Heart right ventricle (tissue), 16 donors: ENCODE measurements at places on chromosomes 5 and 9. TPM values are rescaled to one million over a fixed set of nuclear protein-coding genes. Genes with fewer than 3 reads are reported as not detected.

Gene GLRA1
- not detected for total RNA-seq

Gene RMI1
- 5.6 TPM for total RNA-seq

Gene TMEM215
- total RNA-seq, result not detected

Gene PCDH12
- total RNA-seq, result 7.5 TPM

Gene SLC45A2
- not detected for total RNA-seq

Gene FGF10
- total RNA-seq, result 0.30 TPM

DNA sequence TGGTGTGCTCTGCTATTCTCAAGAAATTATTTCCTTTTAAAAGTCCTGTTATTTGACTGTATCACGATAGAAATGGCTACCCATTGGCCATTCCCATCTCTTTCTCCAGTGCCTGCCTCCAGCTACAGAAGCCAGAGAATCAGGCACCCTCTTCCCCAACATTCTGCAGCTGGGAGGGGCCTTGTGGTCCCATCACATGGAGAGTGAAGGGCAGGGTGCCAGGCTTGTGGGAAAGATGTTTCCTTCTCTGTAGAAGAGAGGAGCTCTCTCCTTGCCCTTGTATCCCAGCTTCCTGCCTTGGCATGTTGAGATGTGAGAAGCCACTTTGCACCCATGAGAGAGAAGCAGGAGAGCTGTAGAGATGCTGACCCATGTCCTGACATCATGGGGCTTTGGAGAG is 465.0 kb downstream of the MTRR start:
- no peaks in the 10 kb centered on the region for H3K36me3 ChIP-seq
- H3K4me1 ChIP-seq, result no peaks in the 10 kb centered on the region
- no peak overlapping the region for H3K4me3 ChIP-seq

DNA sequence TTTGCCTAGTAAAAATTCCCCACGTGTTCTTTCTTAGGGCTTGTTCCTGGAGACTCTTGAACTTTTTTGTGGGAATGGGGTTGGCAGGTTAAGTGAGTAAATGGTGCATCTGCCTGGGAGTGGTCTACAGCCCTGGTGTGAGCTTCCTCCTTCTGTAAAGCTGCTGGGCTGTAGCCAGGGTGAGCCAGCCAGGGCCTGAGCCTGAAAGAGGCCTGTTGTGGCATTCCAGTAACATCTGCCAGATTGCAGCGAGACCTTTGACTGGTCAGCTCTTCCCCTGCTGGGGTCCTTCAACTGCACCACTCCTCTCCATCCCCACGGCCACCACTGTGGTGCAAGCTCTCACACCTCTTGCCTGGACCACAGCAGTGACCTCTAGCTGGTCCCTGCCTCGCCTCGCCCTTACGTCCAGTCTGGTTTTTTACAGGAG is 47.5 kb downstream of the SLC22A5 start:
- peaks cover 99% of the 10 kb centered on the region for H3K4me1 ChIP-seq
- DNase-seq, result peak; percentile 57
- no peaks in the 10 kb centered on the region for H3K36me3 ChIP-seq
- peak overlapping the region; percentile 91 for H3K27ac ChIP-seq
- H3K27me3 ChIP-seq, result no peaks in the 10 kb centered on the region

GRCh38 chr9:5481322-5482040 is 28.9 kb upstream of the PDCD1LG2 start:
- H3K27me3 ChIP-seq, result no peaks in the 10 kb centered on the region
- no peak overlapping the region for H3K4me3 ChIP-seq
- no peak overlapping the region for H3K27ac ChIP-seq
- no peaks in the 10 kb centered on the region for H3K4me1 ChIP-seq
- no peaks in the 10 kb centered on the region for H3K36me3 ChIP-seq
